Thoracic aorta endothelial cell (primary cell): ENCODE measurements at places on chromosomes 16 and 17. TPM values are rescaled to one million over a fixed set of nuclear protein-coding genes. Genes with fewer than 3 reads are reported as not detected.

Gene C17orf107
- total RNA-seq, result 0.50 and 0.80 TPM in 2 replicates

Gene KRT20
- total RNA-seq, result not detected in 2 replicates

Gene NRN1L
- 0.66 TPM in 1 of 2 replicates, not detected in the other for total RNA-seq

Gene ZFP90
- total RNA-seq, result 21.9 and 32.2 TPM in 2 replicates

Gene TNFSF13
- total RNA-seq, result 2.7 and 3.1 TPM in 2 replicates

Gene ZNF688
- 4.5 and 5.9 TPM in 2 replicates for total RNA-seq

Gene KRT31
- total RNA-seq, result not detected in 2 replicates

Gene AMFR
- 152 and 165 TPM in 2 replicates for total RNA-seq

Gene HBA2
- total RNA-seq, result not detected in 2 replicates

Gene HBQ1
- total RNA-seq, result 0.40 TPM in 1 of 2 replicates, not detected in the other

Gene IL21R
- 0.07 TPM in 1 of 2 replicates, not detected in the other for total RNA-seq

Gene ZNF689
- 4.7 and 5.9 TPM in 2 replicates for total RNA-seq

Gene PLEKHM1
- 24.9 and 35.0 TPM in 2 replicates for total RNA-seq

Gene KIAA0753
- 21.5 and 23.5 TPM in 2 replicates for total RNA-seq

Gene OR1F1
- 0.14 TPM in 1 of 2 replicates, not detected in the other for total RNA-seq

Gene NPIPB9
- 6.7 and 15.3 TPM in 2 replicates for total RNA-seq

Gene CARD14
- not detected in 2 replicates for total RNA-seq

Gene GRAP
- 15.5 and 20.1 TPM in 2 replicates for total RNA-seq

Gene UNC13D
- 3.5 and 3.7 TPM in 2 replicates for total RNA-seq

Gene DPEP1
- total RNA-seq, result 0.57 TPM in 1 of 2 replicates, not detected in the other

Gene CYB5B
- total RNA-seq, result 138 and 173 TPM in 2 replicates

Gene CA10
- total RNA-seq, result not detected in 2 replicates

Gene PTX4
- not detected in 2 replicates for total RNA-seq

Gene MEIOC
- total RNA-seq, result 0.07 TPM in 1 of 2 replicates, not detected in the other

Gene SEC14L5
- not detected in 2 replicates for total RNA-seq

Gene BAHCC1
- total RNA-seq, result 6.0 and 10.3 TPM in 2 replicates

Gene HSPB9
- not detected in 2 replicates for total RNA-seq

Gene NPIPB13
- total RNA-seq, result 3.2 and 4.0 TPM in 2 replicates

Gene TMC8
- 0.13 and 1.1 TPM in 2 replicates for total RNA-seq

Gene CMTM1
- 2.4 and 3.3 TPM in 2 replicates for total RNA-seq

Gene RAB37
- total RNA-seq, result 0.13 and 0.43 TPM in 2 replicates

Gene CYB561
- total RNA-seq, result 22.1 and 24.5 TPM in 2 replicates

Gene NATD1
- total RNA-seq, result 2.4 and 3.2 TPM in 2 replicates

Gene C17orf113
- 0.07 and 0.13 TPM in 2 replicates for total RNA-seq

Gene ANKFN1
- total RNA-seq, result 0.36 and 1.2 TPM in 2 replicates

Gene MRPS34
- 59.0 and 75.9 TPM in 2 replicates for total RNA-seq

Gene GDPD3
- total RNA-seq, result 1.7 and 2.0 TPM in 2 replicates

Gene ICAM2
- total RNA-seq, result 898 and 963 TPM in 2 replicates

Gene PHOSPHO1
- 0.27 TPM in 1 of 2 replicates, not detected in the other for total RNA-seq

Gene RNF222
- not detected in 2 replicates for total RNA-seq

Gene GNAO1
- total RNA-seq, result under 0.01 TPM in 1 of 2 replicates, not detected in the other

Gene USP10
- 92.3 and 101 TPM in 2 replicates for total RNA-seq

Gene SPN
- not detected in 2 replicates for total RNA-seq

Gene RHBDL1
- total RNA-seq, result 0.27 and 0.29 TPM in 2 replicates

Gene ERCC4
- total RNA-seq, result 14.1 and 20.5 TPM in 2 replicates

Gene STH
- total RNA-seq, result not detected in 2 replicates

Gene KRT25
- total RNA-seq, result not detected in 2 replicates

Gene HOXB9
- total RNA-seq, result 1.4 TPM in 1 of 2 replicates, not detected in the other

Gene RASL10B
- total RNA-seq, result 0.13 and 0.22 TPM in 2 replicates

Gene ASPA
- under 0.01 TPM in 1 of 2 replicates, not detected in the other for total RNA-seq

Gene USP43
- total RNA-seq, result 0.13 and 0.22 TPM in 2 replicates

Gene MYL4
- total RNA-seq, result 0.50 and 0.66 TPM in 2 replicates

Gene SULT1A4
- total RNA-seq, result 3.7 and 11.6 TPM in 2 replicates

Gene SLC2A4
- under 0.01 and 0.14 TPM in 2 replicates for total RNA-seq

Gene RGS11
- total RNA-seq, result 3.1 and 3.6 TPM in 2 replicates
